NCI-H748 treated with DMSO at 0.1 percent for 48 hours (cell line): ENCODE measurements at places on chromosomes 5 and 9.

DNA sequence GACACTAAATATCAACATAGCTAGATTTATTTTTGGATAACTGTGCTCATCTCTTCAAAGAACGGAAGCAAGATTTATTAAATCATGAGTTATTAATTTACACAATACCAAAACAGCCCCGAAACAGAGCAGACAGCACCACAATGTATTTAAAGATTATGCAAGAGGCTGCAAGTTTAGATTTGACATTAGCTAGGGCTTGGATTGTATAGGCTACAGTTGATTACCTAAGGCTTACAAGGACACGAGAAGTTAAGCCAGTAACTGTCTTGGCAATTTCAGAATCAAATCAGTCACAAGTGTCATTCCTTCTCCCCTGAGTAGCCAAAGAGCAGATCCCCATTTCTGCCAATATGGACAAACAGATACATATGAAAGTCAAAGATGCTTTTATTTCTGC, 152.6 kb downstream of the MED27 start:
- no peak for DNase-seq

GRCh38 chr5:180026320-180026719, 45.2 kb downstream of the RNF130 start:
- no peak for DNase-seq

DNA sequence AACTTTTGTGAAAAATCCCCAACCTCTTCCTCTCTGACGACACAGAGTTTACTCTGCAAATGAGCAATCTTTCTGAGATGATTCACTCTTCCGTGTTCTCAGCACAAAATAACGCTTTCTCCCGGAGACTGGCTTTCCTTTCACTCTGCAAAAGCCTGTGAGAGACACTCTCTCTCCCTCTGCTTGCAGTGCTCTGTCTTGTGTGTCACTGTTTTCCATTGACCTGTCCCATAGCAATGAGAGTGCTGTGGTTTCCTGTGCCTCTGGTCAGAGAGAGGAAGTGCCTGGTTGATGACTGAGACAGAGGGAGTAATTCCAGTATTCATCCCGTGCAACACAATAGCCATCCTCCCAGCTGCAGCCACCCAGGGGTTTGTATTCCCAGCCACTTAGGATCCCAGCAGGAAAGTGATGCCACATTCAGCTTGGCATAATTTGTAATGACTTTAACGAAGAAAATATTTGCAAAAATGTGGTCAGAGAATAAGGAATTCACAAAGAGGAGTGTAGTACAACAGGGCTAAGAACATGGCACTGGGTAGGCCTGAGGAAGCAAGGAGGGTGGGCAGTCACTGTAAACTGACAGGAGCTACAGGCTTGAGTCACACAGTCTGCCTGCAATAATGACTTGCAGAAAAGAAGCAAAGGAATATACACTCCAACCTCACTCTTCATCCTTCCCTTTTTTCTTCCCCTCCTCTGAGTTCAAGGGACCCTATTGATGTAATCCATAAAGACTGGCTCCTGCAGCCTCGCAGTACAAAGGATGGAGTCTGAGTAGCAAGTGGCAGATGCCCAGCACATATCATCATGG, 463.5 kb upstream of the RGMB start:
- DNase-seq = no peak

- peak; percentile 97 for DNase-seq
These were observed 1002.7 kb downstream of the CDH18 start for GRCh38 chr5:18985171-18985758.

GRCh38 chr9:134188386-134189144, 24.2 kb upstream of the RNU6ATAC start:
- no peak for DNase-seq

DNA sequence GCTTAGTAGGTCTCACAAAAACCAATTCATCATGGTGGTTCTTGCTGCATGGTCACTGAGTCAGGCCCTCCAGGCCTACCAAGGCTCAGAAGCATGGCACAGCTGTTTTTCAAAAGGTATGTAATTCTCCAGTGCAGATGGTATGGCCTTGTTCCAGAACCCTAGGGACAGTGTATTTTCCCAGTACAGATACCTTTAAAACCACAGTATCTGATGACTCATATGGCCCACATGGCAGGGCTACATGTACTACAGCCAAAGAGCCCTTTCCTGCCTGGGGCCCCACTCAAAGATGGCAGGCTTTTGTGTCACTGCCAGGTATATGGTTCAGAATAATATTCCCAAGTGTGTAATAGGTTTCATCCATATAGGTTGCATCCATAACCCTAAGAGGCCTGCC, 16.5 kb downstream of the CSF2 start:
- DNase-seq = no peak

DNA sequence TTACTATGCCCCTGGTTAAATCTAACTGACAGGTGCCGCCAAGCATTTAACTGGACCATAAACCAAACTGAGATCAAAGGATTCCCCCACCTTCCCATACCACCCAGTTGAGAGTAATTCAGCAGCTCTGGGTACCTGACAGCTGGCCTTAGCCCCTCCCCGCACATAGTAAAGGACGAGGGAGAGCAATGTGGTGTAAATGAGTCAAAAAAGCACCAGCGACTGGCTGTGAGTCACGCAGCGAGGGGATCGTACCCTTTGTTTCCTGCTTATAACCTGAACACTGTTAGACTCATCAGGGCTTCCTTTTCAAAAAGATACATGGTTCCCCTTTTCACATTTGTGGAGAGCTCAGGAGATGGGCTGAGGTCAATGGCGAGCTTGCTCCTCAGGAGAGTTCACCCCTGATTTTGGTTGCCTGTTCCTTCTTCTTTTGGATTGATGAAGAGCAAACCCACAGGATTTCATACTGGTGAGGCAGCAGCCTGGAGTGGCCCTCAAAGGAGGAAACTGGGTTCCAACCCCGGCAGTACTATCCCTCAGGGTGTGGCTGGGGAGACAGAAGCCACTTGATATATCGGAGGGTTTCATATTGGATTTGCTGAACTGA, 71.5 kb downstream of the ANKRD33B start:
- no peak for DNase-seq

- no peak for DNase-seq
These were observed 41.3 kb upstream of the PAM start for GRCh38 chr5:102713682-102714231.

GRCh38 chr9:130101915-130102314, 48.2 kb downstream of the GPR107 start:
- DNase-seq = no peak

DNA sequence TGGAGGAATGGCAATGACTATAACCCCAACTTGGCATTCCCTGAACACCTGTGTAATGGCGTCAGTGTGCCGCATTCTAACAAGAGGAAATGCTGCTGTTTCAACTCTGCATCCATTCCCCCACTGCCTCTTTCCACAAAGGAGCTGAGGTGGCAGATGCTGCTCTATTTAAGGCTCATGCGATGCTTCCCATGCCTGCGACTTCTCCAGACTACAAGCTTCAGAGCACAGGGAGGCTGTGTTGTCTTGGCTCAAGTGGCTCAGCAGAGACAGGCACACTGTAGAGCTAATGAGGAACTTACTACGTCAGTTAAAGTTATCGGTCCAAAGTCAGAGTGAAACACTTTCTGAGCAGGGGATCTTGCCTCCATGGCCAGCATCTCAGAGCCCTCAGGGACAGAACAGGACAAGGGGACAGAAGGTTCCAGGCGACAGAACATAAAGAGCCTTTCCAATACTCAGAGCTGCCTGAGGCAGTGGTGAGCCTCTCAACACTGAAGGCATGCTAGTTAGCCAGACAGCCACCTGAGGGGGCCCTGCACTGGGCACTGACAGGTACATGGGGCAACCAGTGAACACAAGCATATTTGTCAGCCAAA, 21.8 kb downstream of the TNIP1 start:
- DNase-seq = no peak

DNA sequence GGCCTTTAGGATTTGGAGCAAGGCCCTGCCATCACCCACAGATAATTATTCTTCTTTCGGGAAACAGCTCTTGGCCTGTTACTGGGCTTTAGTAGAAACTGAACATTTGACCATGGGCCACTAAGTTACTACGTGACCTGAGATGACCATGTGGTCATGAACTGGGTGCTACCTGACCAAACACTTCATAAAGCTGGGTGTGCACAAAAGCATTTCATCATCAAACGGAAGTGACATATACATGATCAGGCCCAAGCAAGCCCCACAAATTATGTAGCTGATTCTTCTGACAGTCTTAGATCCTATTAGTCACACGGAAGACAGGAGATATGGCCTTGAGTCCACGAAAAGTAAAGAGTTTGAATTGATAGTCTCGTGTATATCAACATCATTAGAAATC, 130.9 kb upstream of the FBN2 start:
- no peak for DNase-seq

- DNase-seq = peak; percentile 98
These were observed 1152.9 kb upstream of the CDH6 start for GRCh38 chr5:30040488-30041118.

- DNase-seq = peak; percentile 9
These were observed 34.3 kb upstream of the FSD1L start for GRCh38 chr9:105413525-105413924.

DNA sequence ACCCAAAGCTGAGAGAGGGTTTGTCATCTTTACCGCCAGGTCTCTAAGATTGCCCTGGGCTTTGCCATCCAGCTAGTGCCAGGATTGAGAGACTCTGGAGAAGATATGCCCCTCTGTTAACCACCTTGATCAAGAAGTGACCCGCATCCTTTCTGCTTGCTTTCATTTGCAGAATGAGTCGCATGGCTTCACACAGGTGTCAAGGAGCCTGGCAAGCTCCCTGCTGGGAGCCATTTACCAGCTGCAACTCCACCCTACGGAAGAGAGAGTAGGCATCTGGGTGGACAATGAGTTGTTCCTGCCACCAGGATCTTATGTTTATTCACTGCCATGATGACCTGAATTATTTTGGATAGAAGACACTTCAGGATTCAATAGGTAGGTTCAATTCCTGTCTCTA, 43.0 kb downstream of the HSD17B3 start:
- peak; percentile 42 for DNase-seq

GRCh38 chr9:120765910-120766425, 27.2 kb downstream of the FBXW2 start:
- no peak for DNase-seq

DNA sequence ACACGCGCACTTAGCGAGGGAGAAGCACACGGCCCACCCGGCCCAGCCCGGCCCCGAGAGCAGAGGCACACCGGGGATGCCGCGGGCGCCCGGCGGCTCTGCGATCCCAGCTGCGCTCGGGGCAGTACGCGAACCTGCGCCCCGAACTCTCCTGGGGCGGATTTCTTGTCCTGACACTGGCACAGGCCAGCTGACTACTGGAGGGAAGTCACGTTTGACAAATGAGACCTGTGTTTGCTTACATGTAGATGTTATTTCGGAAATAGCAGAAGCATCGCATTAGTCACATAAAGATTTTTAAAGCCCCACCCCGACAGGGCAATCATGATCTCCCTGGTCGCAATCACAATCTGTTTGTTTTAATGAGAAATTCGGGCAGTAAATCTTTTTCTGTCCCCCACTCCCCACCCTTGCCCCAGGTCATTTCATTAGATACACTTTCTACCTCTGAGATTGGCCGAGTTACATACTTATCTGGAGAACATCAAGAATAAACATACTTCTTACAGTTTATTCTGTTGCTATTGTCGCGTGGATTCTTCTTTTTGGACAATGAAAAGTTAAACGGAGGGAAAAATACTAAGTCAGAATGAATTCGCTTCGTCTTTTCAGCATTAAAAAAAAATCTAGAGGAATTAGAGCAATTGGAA, 518.9 kb downstream of the CTNND2 start:
- DNase-seq = no peak

GRCh38 chr5:139740138-139740991, 55.2 kb upstream of the PSD2 start:
- DNase-seq = no peak

DNA sequence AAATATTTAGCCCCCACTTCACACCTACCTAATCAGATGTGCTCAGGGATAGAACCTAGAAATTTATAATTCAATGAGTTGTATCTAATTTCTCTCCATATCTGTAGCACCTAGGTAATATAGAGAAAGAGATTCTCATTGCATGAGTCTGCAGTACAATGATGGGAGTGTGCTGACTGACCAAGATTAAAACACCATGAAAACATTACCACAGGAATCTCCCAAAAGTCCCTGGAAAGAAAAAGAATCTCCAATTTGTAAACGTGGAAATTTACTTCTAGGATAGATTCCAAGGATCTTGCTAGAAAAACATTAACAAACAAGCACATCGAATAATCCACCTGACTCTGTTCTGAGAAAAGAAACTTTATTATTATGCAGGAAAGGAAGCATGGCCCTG, 45.0 kb upstream of the DMRTA1 start:
- no peak for DNase-seq

DNA sequence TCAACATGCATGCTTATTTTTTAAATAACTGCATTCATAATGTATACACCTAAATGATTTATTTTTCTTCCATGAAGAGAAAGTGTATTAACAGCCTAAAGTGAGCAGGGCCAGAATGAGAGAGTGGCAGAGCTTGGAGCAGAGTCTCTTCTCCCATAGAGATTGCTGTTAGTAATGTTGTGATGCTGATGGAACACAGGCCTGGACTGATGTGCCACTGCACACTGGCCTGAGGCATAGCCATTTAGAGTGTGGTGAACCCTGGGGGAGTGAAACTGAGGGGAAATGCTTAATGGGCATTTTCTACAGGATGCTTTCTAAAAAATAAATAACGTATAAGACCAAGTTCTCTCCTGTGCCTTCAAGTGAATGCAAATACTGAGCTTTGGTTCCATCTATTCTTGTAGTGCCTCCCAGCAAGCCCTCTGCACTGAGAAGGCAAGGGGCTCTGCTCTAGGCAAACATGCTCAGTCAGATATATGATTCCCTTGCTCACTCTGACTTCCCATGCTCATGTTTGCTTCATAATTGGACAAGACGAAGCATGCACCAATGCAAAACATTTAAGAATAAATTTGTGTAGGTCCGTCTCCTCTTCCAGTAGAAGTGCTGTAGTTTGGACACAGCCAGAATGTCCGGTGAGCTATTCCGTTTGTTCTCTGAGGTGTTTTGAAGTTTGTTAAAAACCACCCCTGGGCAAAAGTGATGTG, 185.7 kb downstream of the PBX3 start:
- no peak for DNase-seq

DNA sequence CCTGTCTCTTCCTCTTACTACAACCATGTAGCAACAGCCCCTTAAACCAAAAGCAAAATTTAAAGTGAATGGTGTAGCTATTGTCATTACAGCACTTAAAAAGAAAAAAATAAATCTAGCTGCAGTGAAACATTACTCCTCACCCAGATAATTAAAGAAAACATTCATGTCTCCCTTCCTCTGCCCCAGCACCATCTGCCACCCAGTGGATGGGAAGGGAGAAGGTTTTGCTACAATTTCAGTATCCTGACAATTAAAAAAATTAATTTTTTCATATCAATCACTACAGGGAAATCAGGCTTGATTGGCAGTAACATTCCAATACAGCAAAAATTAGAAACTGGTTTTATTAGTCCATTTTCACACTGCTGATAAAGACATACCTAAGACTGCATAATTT, 147.4 kb upstream of the PUM3 start:
- no peak for DNase-seq

DNA sequence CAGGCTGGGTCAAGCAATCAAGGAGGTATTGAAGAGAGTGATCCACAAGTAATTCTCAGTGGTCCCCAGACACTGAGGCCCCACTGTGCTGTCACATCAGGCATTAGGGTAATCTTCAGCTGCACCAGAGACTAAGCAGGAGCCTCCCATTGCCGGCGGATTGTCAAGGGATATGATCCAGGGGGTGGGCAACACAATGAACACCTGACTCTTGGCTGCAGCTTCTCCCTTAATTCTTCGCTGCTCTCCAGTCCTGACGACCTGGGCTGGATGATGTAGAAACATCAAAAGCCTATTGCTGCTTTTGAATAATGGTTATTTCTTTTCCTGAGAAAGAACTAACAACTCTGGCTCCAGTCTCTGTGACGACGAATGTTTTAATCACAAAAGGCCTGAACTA, 78.4 kb upstream of the IFNK start:
- DNase-seq = no peak
